ENCODE measurements at places on chromosomes 6 and 20.
A peak's percentile ranks its signal among the peaks of the same experiment; 100 is the strongest.

DNA sequence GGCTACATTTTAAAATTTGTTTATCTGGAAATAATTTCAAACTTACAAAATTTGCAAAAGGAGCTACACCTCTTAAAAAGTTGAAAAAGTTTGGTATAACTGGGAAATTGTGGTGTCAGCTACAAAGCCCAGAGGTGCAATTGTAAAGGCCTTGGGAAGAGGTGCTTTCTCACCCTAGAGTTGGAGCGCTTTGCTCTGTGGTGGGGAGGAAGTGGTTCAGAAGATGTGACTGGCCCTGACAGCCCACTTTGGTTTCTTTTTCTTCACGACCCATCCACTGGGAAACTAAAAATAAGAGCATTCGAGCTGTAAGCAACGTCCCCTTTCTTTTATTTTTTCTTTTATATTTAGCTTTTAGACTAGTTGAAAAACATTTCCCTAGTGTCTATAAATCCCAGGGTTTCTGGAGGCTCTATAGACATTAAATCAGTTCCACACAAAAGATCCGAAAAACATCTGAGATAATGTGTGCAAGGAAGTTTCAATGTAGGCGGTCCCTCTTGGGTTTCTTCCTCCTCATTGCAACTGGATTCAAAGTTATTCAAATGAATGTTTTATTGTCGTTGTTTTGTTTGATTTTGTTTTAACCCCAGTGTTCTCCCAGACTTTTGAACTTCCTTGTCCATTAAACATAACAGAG is 397.8 kb downstream of the KIF16B start:
- DNase-seq: no peak

DNA sequence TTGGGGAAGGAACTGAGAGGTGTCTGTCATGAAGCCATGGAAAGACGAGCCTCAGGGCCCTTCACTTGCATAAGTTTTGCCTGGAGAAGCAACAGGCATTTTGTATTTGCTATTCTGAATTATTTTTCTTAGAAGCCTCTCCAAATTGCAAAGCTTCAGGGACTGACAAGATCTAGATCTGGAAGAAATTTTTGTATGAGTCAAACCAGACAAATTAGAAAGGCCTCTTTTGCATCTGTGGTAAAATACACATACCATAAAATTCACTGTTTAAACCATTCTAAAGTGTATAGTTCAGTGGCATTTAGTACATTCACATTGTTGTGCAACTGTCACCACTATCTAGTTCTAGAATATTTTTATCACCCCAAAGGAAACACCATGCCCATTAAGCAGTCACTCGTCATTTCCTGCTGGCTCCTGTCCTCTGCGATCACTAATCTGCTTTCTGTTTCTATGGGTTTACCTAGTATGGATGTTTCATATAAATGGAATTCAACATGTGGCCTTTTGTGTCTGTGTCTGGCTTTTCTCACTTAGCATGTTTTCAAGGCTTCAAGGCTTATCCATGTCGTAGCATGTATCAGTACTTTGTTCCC is 269.1 kb downstream of the PHF3 start:
- DNase-seq: no peak

DNA sequence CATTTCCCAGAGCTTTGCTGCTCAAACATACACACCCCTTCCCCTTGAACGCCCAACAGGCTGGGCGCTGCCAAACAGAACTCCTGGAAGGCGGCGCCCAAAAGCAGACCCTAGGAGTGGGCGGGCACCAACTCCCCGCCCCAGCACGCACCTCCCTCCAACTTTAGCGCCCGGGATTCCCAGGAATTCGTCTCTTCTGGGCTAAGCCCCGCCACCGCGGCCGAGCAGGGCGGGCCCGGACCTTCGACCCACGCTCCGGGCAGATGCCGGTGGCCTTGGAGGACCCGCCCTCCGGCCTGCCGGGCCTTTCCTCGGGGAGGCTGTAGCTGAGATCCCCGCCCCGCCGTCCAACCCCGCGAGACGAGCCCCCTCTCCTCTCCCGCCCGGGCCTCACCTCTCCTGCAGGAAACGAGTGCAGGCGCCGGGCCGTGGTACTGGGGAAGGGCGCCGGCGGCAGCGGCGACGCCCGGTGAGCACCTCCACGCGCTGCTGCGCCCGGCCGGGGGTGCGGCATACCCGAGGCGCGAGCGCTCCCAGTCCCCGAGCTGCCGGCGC is 659 bp downstream of the MCUR1 start:
- peak; percentile 3 for DNase-seq

DNA sequence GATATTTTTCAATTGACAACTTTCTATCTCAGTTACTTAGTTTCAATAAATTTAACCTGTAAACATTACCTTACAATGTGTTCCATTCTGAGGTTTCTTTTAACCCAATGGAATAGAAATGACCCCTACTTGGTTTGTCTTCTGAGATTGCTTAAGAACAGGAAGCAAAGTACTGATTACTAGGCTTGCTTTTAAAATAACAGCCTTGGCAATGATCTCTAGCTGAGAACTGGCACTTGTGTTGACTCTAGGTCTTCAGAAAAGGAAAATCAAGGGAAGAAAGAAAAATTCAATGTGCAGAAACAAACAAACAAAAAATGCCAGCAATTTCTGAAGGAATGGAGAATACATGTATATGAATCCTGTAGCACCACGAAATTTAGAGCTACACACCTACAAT is 66.1 kb downstream of the SYNE1 start:
- DNase-seq: no peak

DNA sequence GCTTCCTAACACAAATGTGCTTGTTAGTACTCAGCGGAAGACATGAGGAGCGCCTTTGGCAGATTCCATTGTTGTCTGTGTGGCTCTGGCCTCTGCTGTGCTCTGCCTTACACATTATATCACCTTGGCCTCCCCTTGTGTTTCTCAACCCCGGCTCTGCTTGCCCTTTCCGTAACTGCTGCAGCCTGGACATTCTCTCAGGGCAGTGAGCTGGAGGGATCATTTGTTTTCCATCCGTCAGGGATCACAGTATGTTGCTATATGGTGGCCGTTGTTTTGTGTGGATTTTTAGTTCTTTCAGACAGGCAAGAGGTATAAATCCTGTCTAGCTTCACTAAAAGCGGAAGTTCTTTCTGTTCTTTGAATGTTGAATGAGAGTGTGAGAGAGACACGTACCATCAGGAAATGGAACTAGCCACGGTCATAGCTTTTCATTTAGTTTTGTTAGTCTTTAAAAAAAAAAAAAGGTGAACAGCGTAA is 175.1 kb downstream of the JARID2 start:
- no peak for DNase-seq

DNA sequence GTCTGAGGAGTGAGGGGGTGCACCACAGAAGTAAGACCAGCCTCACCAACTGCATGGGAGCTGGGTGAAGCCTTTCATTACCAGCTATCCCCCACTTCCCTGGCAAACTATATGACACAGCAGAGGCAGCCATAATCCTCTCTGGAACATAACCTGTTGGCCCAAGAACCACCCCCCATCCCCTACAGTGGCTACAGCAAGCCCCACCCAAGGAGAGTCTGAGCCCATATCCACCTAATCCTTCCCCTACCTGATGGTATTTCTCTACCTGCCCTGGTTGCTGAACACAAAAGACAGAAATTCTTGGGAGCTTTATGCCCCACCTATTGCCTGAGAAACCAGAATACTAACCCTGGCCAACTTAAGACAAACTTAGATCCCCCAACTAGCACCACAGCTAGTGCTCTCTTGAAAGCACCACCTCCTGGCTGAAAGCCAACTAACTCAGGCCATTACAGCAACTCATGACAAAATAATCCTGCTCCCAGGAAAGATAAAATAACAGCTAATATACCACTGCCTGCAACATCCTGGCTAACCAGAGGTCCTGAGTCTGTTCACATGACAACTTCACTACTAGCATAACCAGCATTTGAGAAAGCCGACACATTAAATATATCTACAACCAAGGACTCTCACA is 11.2 kb downstream of the RNGTT start:
- no peak for DNase-seq

- no peak for DNase-seq
Measured at GRCh38 chr6:109095835-109096084, 453 bp downstream of the CEP57L1 start.

DNA sequence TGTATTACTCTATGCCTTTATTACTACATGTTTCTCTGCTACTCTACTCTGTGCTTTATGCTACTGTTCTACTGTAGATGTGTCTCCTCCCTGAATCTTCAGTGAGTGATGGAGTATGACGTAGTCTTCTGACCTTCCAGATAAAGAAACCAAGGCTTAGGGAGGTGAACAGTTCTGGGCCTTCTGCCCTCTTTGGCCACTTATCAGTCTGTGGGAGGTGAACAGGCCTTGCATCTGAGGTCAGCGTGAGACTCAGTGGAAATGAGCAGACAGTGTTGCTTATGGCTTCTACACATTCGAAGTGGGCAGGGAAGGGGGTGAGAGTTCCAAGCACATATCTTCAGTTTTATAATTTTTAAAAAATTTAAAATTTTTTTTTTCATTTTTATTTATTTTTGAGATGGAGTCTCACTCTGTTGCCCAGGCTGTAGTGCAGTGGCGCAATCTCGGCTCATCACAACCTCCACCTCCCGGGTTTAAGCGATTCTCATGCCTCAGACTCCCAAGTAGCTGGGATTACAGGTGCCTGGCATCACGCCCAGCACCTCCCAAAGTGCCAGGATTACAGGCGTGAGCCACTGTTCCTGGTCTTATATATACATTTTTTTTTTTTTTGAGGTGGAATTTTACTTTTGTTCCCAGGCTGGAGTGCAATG is 24.2 kb downstream of the MYBL2 start:
- no peak for DNase-seq

- DNase-seq: no peak
Measured at GRCh38 chr20:58945965-58946631, 35.0 kb upstream of the NELFCD start.

GRCh38 chr6:168968228-168968627 is 285.4 kb downstream of the THBS2 start:
- DNase-seq: no peak

DNA sequence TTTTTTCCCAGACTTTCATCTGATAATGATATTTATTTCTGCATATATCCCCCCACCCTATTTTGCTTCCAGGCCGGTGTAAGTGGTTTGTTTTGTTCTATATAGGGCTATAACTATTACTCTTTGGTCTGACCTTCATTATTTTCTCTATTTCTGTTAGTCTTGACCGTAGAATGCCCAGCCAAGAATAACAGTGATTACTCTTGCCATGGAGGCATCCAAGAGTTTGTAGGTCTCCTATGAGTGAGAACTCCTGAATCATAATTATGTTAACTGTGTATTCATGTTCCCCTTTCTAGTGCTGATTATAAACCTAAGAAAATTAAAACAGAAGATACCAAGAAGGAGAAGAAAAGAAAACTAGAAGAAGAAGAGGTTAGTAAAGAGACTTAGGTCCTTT is 52.2 kb downstream of the TOP1 start:
- DNase-seq: no peak

DNA sequence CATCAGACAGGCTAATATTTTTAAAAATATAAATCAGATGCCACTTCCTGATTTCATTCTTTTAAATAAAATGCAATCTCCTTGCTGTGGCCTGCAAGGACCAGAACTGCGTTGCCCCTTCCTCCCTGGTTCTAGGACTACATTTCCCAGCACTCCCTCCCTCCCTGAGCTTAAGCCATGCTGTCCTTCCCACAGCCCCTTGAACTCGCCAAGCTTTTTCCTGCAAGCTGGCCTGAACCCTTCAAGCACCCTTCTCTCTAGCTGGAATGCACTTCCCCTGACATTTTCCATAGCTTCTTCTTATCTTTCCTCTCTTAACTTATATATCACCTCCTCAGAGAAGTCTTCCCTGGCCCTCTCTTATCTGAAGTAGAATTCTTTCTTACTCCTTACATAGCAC is 6.1 kb upstream of the DOK5 start:
- no peak for DNase-seq

- DNase-seq: peak; percentile 27
Measured at GRCh38 chr20:24164360-24164759, 175.8 kb upstream of the GGTLC1 start.

- DNase-seq: peak; percentile 73
Measured at GRCh38 chr6:14743474-14744211, 502.2 kb upstream of the JARID2 start.

DNA sequence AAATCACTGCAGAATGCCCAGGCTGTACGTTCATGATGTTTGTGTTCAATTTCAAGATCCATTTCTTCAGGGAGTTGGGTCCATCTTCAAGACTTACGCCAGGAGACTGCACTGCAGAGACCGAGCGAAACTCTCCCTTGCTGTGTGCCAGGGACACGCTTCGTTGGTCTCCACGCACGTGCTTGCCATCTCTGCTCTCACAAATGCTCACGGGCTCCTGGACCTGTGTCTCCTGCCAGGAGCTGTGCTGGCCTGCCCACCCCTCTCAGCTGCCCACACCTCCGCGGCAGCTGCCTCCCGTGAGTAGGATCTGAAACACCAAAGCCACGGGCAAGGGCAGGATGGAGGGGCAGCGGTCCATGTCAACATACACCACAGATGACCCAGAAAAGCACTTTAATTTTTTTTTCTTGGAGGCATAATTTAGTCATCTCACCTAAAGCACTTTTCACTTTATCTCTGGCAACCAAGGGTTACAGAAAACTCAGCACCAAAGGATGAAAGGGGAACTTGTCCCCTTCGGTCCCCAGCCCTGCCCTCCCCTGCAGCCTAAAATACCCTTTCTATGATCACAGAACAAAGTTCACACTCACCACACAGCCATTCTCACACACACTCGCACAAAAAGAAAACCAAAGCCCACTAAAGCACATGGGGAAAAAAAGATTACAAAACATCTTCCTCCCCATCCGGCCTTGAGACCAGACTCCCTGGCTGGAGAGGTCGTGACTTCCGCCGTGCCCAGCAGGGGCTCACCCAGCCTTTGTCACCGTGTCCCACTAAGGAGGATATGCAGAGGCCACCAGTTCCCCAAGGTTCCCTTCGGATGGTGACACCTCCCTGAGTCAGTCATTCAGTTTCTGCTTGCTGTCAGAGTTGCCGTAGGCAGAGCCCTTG is 137.9 kb downstream of the AGPAT4 start:
- no peak for DNase-seq

GRCh38 chr6:135759831-135760230 is 91.7 kb upstream of the PDE7B start:
- no peak for DNase-seq

- DNase-seq: no peak
Measured at GRCh38 chr20:62875419-62876361, 14.1 kb upstream of the TCFL5 start.

DNA sequence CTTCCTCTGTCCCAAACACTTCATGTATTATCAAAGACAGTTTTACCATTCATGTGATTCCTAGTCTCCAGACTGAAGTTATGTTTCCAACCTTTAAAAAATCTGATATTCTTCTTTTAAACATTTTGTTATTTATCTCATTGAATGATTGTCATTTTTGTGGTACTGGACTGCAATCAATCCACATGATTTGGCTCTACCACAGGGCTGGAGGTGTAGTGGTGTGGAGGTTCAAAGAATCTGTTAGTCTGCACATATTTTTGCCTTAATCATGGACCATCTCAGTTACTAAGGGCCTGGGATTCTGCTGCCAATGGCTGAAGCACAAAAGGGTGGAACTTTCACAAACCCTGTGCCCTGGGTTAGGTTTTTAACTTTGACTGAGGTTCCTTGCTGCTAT is 164.1 kb upstream of the JAG1 start:
- DNase-seq: no peak

DNA sequence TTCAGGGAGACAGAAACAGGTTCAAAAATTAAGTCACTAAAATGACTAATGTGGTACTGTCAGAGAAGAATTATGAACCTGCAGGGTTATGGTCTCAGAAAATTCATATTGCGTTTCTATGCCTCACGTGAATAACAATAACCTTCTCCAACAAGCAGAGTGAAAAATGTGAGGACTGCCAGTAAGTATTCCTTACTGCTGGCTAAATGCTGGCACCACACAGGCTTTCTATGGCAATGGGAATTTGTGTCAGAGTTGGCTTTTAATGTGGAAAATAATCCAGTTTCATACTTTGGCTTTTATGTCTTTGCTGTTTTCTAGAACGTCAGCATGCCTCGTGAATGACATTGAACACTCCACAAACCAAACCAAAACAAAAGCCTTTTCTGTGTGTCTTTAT is 656.0 kb downstream of the KIF16B start:
- no peak for DNase-seq
